Stimulated activated CD8-positive, alpha-beta memory T cell treated with anti-CD3 and anti-CD28 coated beads, Interleukin-4, amount 100 ng/mL, for 48 hours (primary cell): ENCODE measurements at places on chromosomes 6 and 20.

DNA sequence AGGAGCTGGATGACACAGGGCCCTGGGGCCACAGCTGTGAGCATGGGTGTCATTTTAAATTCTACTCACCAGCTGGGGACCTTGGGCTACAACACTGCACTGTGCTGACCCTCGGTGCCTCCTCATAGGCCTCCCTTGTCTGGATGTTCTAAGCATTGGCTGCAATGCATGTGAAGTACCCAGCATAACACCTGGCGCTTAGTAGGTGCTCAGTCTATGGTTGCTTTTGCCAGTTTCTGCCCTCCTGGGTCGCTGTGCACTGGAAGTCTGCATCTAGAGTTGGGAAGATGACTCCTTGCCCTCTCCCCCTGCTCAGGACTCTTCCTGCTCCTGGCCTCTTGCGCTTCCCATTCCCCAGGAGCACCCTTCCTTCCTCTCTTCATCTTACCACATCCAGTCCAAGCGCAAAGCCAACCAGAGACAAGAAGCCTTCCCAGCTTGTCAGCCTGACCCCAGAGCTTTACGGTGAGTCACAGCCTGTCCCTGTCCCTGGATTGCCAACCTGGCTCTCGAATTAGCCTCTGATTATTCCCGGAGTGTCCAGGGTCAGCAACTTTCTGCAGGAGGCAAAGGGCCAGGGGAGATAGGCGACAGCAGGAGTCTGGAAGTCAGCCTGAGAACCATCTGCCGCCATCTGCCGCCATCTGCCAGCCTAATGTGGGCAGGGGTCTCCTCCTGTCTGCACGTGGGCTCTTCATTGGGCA, 8.8 kb downstream of the SLC13A3 start:
- DNase-seq = no peak

DNA sequence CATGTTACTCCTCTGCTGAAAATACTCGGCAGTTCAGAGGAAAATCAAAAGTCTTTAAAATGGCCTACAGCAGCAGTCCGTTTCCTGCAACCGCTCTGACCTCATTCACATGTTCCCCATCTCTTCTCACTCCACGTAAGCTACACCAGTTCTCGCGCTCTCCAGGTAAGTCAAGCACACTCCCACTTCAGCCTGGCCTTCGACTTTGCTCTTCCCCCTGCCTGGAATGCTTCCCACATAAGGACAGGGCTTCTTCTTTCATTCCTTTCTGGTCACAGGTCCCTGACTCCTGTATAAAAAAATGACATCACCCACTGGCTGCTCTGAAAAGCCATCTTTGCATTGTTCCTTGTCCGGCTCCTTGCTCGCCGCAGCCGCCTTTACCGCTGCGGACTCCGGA, 42.7 kb downstream of the MGME1 start:
- DNase-seq = no peak

DNA sequence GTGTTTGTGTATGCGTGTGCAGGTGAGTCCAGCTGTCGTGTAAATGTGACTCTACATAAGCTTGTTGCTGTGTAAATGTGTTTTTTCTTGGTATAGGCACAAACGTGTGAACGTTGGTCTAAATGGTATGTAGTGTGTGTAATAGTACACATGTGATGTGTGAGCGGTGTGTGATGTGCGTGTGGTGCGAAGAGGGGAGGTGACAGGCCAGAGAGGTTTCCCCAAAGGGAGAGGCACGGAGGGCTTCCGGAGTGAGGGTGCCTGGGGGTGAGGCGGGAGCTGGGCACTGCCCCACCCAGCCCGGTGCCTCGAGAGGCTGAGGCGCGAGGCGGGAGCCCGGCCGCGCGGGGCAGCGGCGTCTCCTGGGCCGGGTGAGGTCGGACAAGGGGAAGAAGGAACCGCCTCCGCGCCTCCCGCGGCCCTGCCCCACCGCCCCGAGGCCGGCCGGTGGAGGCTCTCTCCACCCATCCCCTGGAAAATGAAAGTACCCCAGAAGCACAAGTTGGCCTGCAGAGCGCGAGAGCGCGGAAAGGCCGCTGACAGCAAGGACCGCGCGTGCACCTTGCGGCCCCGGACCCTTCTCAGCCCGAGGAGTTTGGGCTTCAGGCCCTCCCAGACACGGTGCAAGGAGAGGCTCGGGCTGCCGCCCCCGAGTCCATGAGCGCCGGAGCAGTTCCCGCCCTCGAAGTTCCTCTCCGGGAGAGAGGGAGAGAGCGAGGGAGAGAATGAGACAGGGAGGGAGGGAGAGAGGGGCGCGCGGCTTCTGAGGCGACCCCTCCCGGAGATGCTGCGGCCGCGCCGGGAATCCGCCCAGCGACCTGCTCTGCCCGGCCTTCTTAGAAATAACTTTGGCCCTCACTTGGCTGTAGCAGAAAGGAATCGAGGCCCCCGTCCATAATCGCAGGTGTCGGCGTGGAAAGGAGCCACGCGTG, 43.2 kb upstream of the OSTM1 start:
- peak; percentile 36 for DNase-seq

DNA sequence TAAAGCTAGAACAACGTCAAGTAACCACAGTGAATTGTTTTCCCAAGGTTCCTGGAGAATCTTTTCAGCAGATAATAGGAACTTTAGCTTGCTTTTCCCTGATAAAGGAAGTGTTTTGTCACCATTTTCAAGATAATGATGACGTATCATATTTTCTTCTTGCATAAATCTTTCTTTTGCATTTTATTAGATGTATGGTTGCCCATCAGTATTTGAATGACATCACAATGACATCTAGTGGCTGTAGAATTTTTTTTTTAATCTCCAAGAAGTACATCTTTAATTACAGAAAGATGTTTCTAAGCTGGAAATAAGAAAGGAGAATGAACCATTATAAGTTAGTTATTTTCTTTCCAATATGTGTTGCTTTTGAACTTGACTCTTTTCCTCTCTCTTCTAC, 83.0 kb downstream of the CENPW start:
- no peak for DNase-seq
